ENCODE measurements at places on chromosomes 6 and 20. TPM values are rescaled to one million over a fixed set of nuclear protein-coding genes. Genes with fewer than 3 reads are reported as not detected.

RIMS4 gene
- not detected for total RNA-seq

ARFGEF3 gene
- total RNA-seq, result 10.0 TPM

NKAPL gene
- total RNA-seq, result not detected

ULBP2 gene
- total RNA-seq, result 3.2 TPM

ADGRF5 gene
- total RNA-seq, result 0.05 TPM

ANGPT4 gene
- total RNA-seq, result not detected

RALGAPB gene
- 20.0 TPM for total RNA-seq

LHFPL5 gene
- total RNA-seq, result 0.16 TPM

SLX4IP gene
- 1.4 TPM for total RNA-seq

RIPPLY2 gene
- not detected for total RNA-seq

C20orf96 gene
- 0.08 TPM for total RNA-seq

CCM2L gene
- not detected for total RNA-seq

C20orf144 gene
- total RNA-seq, result not detected

SIM1 gene
- not detected for total RNA-seq

TPX2 gene
- total RNA-seq, result 101 TPM

CENPW gene
- 21.0 TPM for total RNA-seq

SNX3 gene
- 61.7 TPM for total RNA-seq

DNA sequence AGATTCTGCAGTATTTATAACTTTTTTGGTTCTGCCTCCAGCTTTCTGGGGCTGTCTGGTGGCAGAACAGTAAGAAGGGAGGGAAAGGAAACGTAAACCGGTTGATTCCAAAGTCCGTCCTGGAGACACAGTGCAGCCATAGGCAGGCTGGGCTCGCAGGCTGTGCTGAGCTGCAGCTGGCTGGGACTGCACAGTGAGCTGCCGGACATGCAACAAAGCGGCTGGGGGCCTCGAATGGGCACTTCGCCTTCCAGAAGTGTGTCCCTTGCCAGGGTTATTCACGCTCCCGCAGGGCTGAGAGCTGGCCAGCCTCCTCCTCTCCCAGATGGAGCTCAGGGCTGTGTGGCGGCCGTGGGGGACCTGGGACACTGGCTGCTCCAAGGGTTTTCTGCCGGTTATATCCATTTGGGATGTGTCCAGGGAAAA, 78.1 kb upstream of the CD93 start:
- peak; percentile 64 for DNase-seq

GRCh38 chr20:58584881-58585752, 66.0 kb upstream of the STX16 start:
- no peak for DNase-seq

GRCh38 chr6:5205877-5206850, 54.6 kb downstream of the LYRM4 start:
- no peak for DNase-seq

DNA sequence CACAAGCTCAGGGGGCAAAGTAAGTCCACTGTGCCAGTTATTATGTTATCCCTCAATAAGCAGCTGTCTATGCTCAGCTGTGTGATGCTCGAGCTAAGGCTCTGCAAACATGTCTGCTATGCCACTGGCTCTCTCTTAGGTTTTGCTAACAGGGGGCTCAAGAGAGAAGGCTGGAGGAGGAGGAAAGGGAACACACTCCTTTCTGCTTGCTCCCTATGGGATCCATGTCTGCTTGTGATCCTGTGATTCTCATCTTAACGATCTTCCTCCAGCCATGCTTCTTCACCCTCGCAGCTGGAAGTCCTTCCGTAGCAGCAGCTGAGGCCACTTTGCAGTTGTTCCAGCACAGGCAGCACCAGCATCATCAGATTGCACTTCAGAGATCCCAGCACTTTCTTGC, 37.0 kb upstream of the IGF2R start:
- no peak for DNase-seq

DNA sequence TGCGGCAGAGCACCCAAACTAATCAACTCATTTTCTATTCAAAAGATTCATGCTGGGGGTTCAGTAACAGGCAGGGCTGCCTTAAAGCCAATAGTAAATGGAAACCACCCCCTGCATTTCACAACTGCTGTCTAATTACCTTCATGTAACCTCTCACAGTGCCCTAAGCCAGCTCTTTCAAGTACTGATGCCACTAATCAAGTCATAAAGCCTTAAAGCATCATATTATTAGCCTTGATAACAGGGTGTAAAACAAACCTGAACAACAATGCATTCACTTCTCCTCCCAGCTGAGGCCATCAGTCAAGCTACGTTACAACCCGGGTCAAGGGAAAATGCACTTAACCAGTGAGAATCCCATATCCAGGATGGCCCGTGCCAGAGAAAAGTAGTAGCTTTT, 33.0 kb downstream of the TRERF1 start:
- no peak for DNase-seq

DNA sequence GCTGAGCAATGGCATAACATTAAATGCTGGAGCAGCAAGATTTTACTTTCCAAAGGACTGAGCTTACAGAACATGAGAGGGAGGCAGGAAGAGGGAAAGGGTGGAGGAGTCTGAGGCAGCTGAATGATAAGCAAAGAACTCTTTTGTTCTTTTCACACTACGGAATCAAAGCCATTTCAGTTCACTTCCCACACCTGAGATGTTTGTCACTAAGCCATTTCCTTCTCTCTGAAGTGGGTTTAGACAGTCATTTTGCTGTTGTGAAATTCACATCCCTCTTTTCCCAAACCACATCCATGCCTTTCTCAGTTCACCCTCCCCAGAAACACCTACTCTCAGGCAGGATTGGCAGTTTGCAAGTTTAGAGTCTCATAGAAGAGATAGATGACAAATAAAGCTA, 267.9 kb downstream of the ADGRG6 start:
- DNase-seq, result no peak

GRCh38 chr6:4675121-4675520, 101.1 kb upstream of the CDYL start:
- no peak for DNase-seq

DNA sequence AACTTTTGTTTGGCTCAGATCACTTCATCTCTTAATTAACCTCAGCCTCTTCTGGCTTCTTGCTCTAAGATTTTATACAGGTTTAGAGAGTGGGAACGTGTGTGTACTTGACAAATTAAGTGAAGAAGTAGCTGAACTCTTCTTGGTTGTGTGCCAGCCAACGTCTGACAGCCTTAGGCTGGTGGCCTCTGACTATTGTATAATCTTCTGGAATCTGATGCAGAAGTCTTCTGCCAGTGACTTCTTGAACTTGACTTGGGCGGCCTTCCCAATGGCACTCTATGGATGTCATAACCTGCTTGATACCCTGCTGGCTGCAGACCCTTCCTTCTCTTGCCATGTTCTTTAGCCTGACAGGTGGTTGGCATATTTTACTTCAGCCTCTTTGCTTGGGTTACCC, 660.5 kb downstream of the DOK5 start:
- no peak for DNase-seq

GRCh38 chr20:346640-347316, at the start of gene NRSN2:
Gene NRSN2, plus strand, starts transcription at chr20:347111. Its CDS starts 2,533 bp downstream, at chr20:349644.
- no peak for DNase-seq

DNA sequence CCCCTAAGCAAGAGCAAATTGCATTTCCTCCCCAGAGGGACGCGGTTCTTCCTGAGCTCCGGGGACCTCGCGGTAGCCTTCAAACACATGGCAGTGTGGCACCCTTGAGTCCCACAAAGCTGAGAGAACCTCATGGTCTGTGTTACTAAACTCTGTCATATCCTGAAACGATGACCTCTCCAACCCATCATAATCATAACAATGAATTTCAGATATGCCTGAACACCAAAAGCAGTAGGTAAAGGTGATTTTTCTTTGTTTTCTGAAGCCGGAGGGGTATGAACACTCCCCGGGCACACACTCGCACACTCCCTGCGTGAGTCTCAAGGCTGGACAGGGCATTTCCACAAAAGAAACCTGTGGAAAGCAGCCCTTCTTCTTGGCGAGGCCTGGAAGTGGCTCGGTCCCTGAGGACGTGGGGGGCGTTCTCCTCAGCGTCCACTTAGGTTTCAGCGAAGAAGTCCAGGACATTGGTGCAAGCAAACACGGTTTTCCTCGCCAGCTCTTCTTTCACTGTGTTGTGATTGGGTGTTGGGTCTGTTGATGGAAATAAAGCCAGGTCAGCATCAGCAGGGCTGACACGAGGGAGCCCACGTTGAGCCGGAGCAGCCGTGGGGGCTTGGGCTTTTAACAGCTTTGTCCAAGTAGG, 183.4 kb downstream of the ERMARD start:
- no peak for DNase-seq

- DNase-seq, result no peak
These were observed 73.5 kb downstream of the TMEM242 start for GRCh38 chr6:157249826-157250225.

DNA sequence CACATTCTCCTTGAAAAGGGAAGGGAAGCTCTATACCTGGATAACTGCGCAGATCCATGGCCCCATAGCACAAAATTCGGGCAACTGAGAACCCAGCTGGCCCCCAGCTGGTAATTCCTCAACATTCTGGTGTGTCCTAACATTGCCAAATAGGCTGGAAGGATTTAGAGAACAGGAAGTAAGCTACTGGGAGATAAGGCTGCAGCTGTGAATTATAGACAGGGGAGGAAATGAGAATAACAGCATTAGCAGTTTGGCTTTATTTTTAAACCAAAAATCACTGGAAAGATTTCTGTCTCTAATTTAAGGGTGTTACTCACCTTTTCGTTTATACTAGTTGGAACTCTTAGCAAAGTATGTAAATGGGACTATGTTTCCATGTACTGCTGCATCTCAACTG, 97.2 kb downstream of the TULP4 start:
- DNase-seq, result no peak

DNA sequence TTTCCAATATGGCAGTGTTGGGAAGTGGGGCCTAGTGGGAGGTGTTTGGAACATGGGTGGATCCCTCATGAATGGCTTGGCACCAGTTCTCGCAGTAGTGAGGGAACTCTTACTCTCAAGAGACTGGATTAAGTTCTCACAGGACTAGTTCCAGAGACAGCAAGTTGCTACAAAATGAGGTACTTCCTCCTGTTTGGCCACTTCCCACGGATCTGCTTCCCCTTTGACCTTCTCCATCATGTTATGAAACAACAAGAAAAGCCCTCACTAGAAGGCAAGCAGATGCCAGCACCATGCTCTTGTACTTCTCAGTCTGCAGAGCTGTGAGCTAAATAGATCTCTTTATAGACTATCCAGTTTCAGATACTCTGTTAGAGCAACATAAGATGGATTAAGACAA, 3.1 kb downstream of the RSPH3 start:
- DNase-seq, result no peak

DNA sequence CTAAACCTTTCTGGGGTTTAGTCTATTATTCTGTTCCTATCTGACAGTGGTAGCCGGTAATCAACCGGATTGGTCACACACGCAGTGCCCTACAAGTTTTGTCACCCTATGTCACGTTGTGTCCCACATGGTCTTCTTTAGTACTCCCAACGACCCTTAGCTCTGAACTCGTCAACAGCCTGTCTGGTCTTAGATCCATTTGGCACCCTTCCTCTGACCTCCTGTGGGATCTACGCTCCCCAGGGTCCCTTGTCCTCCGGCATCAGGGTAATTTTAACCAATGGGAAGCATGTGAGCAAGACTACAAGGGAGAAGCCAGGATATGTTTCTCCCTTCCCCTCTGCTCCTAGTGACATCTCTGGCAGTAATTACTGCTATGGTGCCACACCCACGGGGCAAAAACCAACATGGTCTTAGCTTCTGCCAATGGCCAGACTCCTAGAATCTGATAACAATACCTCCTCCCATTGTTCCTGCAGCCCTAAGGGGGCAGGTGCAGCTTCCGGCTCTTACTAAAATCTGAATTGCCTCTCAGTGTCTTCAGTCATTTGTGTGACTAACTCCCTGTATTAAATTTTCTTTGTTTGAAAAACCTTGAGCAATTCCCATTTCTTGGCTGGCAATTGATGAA, 56.6 kb downstream of the MAFB start:
- no peak for DNase-seq

DNA sequence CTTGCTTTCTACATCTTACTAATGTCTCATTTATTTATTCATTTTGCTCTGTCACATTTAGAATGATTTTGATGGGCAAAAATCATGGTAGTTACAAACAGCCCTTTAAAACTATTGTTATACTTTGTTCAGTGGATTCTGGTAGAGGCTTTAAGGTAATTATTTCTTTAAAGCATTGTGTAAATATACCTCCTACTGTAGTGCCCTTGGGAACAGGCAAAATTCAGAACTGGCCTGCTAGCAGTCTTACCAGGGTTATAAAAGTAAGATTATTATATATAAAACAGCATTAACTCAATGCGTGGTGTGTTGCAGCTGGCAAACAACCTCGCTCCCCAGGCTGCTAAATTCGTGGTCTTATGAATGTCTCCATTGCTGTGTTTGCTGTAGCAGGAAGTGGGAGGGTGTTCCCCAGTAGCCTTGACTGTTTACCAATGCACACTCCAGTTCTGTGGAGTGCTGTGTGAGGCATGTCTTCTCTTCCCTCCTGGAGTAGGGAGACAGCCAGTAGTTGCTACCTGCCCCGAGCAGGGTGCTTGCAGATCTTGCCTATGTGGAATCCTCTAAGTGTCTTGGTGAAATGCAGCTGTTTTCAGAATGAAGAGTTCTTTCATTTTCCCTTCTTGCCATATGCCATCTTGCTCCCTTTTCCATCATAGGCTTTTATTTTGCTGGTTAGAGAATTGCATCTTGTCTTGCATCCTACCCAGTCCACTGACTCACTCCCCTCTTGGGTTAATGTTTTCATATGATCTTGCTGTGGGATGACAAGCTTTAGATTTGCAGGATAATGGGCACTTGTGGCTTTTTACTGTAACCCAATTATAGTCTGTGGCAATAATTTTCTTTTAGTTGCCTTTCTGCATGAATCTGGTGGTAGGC, 45.3 kb downstream of the IGF2R start:
- DNase-seq, result no peak

- peak; percentile 69 for DNase-seq
These were observed 36.9 kb downstream of the ARHGAP18 start for GRCh38 chr6:129672881-129673631.

GRCh38 chr6:108585359-108585758, 24.6 kb downstream of the FOXO3 start:
- DNase-seq, result no peak

GRCh38 chr6:54578261-54578660, 268.3 kb upstream of the FAM83B start:
- DNase-seq, result no peak

DNA sequence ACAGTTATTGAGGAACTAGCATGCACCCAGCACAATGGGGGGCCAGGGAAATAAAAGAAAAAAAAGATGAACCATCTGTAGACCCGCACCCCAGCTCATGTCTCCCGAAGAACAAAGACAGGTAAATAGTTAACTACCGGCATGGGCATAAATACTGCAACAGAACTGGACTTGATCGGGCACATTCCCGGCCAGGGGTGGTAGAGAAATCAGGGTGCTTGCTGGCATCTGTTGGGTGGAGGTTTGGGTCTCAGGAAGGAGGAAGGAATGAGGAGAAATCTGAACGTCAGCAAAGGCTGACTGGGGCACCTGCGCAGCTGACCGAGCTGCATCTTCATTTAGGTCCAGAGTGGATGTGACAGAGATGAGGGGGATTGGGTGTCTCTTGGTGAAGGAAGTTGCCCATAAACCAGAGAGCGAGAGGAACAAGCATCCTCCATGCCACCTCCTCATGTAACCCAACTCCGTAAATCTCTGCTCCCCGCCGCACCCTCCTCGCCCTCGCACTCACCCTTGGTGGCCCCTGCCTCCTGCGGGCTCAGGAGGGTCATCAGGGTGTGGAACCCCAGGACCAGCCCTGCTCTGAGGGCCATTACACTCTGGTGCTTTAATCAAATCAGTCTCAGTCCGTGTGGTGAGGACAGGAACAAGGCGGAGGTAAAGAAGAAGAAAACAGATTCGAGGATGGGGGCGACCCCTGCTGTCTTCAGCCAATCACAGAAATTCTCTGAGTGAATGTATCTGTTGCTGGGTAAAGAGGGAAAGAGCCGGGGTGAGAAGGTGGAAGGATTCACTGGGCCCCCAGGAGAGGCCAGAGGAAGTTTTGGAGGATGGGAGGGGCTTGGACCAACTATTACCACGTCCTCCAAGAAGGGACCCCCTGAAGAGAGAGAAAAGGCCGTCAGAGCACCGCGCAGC, at the start of gene HLA-DOA:
Gene HLA-DOA, minus strand, starts transcription at position 648 of the 918 bp plus-strand sequence.
- DNase-seq, result no peak

Data from HT-29 (cell line).